Activated T-helper 1 cell treated with anti-CD3 and anti-CD28 coated beads, Interleukin-2, amount 50 U/mL, for 16 hours (primary cell): ENCODE measurements at places on chromosomes 1 and 21.

DNA sequence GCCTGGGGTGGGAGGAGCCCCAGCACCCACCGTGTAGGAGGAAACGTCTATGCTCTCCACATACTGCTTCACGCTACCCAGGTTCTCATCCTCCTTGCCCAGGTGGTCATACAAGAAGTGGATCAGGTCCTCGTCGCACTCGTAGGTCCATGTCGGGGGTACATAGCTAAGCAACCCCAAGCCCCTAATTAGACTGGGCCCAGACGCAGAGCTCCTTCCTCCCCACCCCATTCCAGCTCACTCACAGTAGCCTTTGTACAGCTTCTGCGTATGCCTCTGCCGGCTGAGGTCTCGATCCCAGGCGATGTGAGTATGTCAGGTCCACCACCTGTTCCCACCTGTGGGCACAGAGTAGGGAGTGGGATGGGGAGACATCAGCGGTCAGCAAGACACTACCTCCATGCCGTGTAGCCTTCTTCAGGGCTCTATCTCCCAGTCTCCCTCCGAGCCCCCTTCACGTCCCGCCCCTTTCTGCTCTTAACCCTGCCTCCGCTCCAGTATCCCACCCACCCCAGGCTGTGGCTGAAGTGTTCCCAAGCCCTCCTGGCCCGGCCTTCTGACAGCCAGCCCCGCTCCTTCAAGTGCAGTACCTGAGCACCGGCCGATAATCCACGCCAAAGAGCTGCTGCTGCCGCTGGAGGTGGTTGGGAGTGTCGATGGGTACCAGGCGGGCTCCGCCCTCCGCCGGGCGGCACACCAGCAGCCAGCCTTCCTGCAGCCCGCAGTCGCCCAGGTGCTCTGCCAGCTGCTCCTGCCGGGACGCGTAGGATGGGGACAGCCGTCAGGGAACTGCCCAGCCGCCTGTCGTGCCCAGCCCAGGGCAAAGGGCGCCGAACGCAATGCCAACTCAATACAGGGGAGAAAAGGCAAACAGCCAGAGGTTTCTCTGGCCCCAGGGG lies 919 bp downstream of the HECTD3 start:
- no peak for DNase-seq

DNA sequence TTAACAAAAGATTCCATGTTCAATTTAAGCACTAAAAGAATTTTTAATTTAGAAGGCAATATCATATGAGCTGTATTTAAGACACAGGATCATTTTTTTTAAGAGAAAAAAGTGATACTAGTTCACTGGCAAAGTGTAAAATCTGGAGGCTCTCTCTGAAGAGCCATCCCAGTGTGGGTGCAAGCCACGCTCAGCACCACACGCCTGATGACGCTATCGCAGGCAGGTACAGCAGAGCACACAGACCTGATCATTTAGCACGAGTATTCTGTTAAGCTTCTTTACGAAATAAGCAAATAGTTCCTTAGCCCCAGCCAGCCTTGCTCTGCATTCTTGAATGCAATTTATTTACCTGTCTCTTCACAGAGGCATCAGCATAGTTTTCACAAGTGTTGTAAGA lies 198.6 kb downstream of the SIPA1L2 start:
- no peak for DNase-seq

DNA sequence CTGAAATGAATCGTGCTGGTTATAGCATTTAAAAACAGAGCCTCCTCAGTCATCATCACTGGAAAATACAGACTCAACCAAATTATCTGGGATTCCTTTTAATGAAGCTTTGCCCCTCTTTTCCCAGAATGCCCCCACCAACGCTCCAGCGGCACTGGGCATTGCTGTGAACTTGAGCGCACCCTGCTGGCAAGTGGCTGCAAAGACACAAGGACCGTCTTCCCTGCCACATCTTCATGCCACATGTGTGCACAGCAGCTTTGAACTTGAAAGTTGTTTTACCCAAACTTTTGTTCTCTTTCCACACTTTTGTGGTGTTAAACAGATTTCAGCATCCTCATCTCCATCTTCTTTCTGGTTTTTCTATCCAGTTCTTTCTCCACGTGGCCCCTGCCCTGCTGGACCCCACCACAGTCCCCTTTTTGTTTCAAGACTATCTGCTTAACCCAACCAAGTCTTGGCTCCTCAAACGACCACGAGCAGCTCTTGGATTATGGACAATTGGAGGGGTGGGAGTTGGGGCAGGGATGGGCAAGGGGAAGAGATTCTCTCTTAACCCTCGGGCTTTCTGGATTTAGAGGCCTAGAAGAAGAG lies 12.8 kb upstream of the LMX1A start:
- no peak for DNase-seq

DNA sequence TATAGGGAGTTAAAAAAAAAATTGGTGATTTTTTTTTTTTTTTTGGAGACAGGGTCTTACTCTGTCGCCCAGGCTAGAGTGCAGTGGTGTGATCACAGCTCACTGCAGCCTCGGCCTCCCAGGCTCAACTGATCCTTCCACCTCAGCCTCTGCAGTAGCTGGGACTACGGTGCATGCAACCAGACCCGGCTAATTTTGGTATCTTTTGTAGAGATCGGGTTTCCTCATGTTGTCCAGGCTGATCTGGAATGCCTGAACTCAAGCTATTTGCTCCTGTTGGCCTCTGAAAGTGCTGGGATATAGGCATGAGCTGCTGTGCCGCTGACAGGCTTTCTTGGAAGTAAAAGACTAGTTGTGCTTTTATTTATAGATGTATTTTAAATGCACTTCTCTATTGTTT lies 3.0 kb downstream of the CDC42 start:
- DNase-seq, result no peak

- DNase-seq, result no peak
Observed at GRCh38 chr1:13922466-13923110, 222.6 kb downstream of the PRDM2 start.

DNA sequence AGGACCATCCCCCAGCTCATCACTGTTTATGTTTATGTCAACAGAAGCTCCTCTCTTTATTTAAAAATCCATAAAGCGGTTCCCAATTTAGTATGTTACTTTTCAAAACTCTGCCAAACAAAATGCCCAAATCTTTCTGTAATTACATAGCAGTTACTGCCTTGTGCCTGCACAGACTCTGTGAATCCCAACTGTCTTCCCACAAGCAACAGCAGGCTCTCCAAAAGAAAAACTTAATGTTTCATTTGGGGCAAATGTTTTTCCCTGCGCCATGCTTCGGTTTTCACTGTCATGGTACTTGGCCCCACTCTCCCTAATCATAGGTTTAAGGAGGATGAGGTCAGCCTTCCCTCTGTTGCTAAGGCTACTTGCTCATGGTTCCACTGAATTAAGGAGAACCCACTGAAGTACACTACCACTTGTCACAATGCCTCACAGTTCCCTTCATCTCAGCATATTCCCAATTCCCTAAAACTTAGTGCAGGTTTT lies 4.6 kb downstream of the COLGALT2 start:
- no peak for DNase-seq

DNA sequence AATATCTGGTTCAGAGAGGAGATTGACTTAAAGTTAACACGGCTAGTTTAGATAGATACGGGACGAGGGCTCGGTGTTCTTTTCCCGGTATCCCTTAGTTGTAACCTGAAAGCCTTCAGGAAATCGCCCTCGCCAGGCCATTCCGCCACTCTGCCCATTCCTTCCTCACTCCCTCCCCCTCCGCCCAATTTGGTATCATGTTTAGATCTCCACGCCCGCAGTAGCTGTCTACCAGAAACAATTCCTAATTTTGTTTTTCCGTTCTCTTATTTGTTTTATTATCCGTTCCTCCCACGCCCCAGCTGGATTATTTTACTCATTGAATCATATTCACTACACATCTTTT lies 685 bp upstream of the VAMP4 start:
- peak; percentile 6 for DNase-seq

GRCh38 chr1:65866439-65866838 lies 73.7 kb downstream of the PDE4B start:
- no peak for DNase-seq

DNA sequence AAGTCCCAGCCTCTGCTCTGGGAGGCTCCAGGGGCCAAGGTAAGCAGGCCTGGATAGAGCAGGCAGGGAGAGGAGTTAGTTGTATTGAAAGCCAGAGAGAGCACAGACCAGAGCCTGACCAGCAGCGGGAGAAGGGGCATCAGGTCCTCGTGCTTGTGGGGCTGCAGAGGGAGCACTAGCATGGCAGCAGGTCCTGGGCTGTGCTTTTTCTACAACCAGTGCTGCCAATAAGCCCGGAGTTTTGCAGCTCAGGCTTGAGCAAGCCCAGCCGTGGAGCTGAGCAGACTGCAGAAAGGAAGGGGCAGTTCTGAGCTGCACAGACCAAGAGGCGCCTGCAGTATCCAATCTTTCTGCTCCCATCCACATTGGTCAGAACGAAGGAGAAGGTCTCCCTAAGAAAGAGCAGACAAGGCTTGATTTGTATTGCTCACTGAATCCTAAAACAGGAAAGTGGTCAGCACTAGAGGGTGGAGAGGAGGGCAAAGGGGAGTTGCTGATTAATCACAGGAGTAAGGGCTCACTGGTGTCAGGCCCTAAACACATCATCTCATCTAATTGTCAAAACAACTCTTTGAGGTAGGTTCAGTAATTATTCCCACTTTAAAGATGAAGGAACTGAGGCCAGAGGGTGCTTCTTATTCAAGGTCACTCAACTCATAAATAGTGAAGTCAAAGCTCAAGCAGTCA lies 2.7 kb downstream of the DENND2D start:
- DNase-seq, result peak; percentile 30

- DNase-seq, result no peak
Observed at GRCh38 chr1:222443566-222443965, 104.3 kb downstream of the HHIPL2 start.

- DNase-seq, result no peak
Observed at GRCh38 chr1:158830904-158831507, at the start of gene MNDA. MNDA (plus strand) TSS chr1:158831351; CDS start chr1:158842154, 10,803 bp downstream.

DNA sequence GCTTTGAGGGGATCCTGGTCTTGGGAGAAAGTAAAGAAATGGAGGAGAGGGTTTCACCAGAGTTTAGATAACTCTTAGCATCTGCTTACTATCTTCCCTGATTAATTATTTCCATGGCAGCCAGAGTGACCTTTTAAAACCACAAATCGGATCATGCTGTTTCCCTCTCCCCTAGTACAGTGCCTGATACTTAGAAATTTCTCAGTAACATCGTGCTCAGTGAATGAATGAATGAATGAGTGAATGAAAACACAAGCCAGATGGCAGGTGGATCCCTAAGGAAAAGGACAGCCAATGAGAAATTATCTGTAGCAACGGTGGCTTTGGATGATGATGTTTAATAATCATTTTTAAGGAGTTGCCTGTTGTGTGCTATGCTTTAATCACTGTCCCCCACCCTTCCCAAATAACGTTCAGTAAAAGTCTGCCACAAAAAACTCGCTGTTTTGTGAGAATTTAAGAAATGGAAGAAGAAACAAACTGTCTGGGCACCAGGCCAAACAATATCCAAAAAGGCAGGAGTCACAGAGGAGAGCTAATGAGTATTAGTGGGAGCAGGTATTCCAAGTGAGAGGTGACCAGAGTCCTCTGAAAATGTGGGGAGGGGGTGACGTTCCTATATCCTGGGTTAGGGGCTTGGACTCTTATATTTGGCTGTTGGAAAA lies 737 bp upstream of the SMAP2 start:
- DNase-seq, result no peak

DNA sequence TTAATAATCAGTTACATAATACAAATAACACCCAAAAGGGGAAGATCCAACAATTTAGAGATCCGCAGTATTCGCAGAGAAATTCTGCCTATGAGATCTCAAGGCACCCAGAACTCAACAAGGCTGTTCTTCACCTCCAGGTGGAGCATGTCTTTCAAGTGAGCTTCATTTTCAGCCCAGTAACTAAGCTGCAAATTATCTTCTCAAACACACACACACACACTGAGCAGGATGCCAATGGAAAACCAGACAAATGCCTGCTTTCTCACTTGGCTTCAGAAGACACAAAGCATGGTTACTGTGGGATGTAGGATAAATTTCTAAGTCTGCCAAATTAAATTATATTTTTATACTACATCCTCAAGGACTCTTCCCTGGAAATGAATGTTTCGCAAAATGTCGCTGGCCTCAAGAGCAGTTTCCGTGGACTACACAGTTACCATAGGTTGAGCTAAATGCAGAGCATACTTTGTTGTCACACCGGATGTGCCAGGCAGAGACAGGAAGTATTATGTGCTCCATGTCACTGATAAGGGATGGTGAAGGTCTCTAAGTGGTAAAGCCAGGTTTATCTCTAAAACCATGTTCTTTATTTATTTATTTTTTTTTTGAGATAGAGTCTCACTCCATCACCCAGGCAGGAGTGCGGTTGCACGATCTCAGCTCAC lies 30.3 kb downstream of the UBR4 start:
- no peak for DNase-seq

DNA sequence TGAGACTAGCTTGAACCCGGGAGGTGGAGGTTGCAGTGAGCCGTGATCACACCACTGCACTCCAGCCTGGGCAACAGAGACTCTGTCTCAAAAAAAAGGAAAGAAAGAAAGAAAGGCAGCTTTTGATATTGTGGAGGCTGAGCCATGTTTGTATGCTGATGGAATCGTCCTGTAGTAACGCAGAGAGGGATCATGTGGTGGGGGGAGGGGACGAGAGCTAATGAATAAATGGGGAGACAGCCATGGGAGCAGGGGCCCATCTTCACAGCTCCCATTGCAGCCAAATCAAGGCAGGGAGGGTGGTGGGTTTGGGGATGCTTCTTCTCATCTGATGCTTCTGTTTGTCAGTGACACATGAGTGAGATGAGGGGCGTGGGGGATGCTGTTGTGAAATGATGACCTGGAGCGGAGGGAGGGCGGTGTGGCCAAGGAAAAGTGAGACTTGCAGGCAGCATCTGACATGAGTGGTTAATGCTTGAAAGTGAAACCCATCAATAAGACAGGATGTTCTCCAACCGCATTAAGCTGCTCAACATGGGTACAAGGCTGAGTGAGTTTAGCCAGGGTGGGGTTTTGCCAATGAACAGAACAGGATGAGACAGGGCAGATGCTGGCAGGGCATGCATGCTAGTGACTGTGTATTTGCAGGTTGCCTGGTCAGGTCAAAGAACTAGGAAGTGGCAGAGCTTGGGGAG lies 16.7 kb downstream of the SPATA21 start:
- DNase-seq, result peak; percentile 14

GRCh38 chr1:236530959-236531358 lies 7.2 kb downstream of the LGALS8 start:
- no peak for DNase-seq

DNA sequence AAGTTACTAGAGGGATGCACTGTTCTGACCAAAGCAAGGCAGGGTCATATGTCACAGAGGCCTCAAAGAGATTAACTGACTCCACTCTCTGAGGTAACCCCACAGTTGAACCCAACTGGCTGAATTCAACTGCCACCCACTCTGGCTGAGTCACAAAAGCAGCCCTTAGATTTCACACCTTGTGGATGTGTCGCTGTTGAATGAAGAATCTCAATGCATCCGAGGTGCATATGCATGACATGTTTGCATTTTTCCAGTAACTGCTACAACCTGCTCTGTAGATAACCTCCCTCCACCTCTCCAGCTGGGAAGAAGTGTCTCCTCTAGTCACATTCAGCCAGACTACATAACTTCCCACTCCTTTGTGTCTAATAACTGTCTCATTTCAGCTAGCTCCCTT lies 27.9 kb upstream of the KIF21B start:
- no peak for DNase-seq

DNA sequence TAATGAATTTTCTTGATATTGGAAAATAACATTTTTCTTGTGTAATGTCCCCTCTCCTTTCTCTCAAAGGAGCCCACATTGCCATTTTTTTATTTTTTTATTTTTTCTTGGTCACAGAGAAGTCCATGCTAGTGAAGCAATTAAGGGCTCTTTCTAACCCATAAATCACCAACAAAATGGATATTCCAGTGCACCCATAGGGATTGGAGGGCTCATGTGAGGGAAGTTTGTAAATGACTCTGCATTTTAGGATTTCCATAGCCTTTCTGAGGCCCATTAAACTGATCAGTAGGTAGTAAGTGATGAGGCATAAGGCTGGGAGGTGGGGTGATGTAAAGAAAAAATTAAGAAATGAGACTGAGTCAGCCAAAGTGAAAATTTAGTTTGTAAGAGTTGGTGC lies 55.9 kb upstream of the JAK1 start:
- no peak for DNase-seq
